ENCODE measurements at places on chromosomes 5 and 9.

- no peak for DNase-seq
Observed at GRCh38 chr5:95915999-95916686, 45.5 kb downstream of the ELL2 start.

GRCh38 chr9:85941966-85942912, 1.3 kb downstream of the NAA35 start:
- no peak for DNase-seq

DNA sequence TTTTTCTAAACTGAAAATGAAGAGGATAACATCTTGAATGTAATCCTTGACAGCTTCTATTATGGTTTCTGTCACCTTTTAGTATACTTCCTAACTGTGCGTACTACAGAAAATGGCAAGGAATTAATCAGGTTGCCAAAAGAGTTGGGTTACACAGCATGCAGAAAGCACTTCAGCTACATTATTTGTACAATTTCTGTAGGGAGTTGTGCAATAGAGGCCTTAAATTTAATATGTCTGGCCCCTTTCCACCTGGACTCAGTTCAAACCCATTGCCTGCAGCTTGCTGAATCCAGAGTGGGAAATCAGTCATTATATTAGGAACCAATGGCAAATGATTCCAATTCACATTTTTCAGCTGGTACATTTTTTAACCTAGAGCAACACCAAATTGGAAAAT, 549.7 kb downstream of the CSNK1G3 start:
- no peak for DNase-seq

DNA sequence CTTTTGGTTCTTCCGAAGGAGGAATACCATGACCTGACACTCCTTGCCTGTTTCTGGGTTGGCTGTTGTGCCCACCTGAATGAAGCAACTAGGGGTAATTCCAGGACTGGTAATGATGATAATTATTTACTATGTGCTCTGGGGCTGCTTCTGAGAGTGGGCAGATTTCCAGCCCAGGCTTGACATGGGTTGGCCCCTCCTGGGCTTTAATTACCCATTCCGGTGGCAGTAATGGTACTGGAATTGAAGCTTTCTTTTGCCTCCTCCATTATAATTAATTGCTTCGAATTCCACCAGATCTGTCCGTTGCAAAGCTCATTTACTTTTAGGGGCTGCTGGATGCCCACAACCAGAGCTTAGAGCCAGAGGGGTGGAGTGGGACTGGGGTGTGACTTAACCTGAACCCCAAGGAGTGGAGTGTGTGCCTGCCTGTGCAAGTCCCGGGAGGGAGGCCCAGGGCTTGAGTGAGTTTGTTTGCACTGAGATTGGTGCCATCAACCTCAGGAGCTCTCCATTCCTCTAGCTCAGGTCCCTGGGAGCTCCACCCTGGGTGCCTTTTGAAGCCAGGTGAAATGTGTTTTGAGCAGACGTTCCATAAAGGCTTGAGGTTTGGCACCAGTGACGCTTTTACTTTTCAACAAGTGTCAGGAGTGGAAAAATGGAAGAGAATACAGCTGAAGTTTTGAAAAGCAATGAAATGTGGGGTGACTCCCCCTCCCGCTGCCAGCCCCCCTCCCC, 214.6 kb downstream of the PDZD2 start:
- no peak for DNase-seq

DNA sequence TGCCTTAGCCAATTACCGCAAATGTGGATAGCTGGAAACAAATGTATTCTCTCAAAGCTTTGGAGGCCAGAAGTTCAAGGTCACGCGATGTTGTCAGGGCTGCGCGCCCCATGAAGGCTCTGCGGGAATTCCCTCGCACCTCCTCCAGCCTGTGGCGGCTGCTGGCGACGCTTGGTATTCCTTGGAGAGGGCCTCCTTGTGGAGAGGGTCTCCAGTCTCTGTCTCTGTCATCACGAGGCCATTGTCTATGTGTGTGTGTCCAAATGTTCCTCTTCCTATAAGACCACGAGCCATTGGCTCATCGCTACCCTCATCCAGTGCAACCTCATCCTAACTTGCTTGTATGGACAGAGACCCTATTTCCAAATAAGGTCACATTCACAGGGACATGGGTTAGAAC, 97.5 kb downstream of the ANKRD33B start:
- no peak for DNase-seq

DNA sequence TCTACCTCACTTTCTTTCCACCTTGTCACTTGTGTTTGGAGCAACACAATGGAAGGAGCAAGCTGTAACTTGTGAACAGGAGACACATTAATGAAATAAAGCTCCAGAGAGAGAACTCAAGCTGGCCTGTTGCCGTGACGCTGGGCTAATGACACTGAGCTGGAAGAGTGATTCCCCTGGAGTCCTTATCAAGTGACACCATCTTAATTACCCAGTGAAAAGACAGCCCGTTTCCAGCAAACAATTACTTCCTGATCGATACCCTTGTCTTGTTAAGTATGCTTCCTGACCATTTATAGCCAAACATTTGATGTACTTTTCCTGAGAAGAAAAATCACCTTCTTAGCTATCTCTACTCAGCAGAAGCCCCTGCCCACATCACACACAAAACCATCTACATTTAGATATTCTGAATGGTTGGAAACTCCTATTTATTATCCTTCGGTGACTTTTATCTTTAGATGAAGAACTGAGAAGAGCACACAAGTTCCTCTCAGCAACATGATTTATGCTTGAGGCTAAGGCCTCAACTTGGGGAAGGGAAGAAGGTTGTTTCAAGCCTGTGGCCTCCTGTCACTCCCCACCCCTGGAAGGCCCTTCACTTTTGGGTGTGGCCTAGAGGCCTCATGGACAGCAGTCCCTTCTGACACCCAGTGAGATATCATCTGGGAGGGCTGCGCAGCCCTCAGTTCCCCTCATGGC, 34.1 kb downstream of the CRHBP start:
- no peak for DNase-seq

DNA sequence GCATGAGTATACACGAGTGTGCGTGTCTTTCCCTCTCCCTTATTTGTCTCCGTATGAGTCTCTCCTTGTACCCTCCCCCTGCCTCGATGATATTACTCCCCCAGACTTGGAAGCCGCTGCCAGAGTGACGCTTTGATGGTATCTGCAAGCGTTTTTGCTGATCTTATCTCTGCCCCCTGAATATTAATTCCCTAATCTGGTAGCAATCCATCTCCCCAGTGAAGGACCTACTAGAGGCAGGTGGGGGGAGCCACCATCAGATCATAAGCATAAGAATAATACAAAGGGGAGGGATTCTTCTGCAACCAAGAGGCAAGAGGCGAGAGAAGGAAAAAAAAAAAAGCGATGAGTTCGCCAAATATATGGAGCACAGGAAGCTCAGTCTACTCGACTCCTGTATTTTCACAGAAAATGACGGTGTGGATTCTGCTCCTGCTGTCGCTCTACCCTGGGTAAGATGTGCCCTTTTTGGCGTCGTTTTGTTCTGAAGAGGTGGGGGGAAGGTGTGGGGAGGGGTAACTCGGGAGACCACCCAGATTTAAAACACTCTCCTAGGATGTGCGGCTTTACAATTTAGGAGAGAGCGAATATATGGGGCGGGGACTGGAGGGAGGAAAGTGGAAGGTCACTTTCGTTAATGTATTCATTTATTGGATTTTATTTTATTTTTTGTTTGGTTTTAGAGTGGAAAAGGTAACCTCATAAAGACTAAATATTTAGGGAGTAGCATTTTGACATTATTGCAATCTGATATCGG, at the start of gene GABRG2:
Gene GABRG2 (plus strand): TSS at position 119 of the 757 bp plus-strand sequence. CDS start 227 bp downstream, at position 346.
- no peak for DNase-seq

DNA sequence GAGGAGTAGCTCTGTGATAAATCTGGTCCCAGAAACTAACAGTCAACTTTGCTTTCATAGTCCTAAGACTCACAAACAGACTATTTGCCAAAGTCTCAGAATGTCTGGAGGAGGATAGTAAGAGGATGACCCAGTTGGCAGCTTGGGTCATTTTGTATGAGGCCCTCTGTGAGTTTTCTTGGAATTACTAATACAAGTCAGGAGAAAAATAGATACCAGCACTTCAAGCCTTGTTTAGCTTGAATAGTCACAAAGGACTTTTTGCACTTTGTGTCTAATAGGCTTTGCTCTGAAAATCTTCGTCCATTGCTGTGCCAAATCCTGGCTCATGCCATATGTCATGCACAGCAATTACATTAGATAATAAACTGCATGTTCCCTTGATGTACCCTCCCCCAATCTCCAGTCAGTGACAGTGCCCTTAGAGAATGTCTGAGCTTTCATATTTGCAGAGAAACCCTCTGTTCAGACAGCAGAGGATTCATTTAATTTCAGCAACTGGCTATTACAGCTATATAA, 612.8 kb downstream of the CSNK1G3 start:
- DNase-seq = no peak

DNA sequence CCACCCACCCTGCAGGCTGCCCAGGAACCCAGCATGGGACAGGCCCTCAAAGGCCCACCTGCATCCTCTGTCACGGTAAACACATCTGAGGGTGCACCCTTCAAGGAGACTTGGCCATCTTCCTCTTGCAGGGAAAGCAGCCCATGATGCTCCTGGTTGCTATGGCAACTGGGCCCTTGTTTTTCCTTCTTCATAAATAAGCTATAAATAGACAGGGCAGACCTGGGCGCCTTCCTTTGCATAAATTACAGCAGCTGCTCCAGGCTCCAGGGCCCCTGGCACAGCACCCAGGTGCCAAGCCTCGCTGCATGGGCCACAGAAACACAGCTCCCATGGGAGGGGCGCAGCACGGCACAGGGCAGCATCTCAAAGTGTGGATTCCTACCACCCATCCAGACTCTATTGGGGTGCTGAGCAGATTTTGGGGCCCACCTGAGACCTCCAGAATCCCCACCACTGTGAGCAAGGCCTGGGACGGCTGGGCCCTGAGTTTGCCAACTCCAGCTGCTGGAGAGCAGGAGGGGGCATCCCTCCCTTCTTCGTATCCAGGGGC, 5.8 kb upstream of the PSMB7 start:
- DNase-seq = no peak

GRCh38 chr9:75013735-75014134, 14.4 kb downstream of the CARNMT1 start:
- DNase-seq = no peak

- DNase-seq = no peak
Observed at GRCh38 chr5:38562444-38563210, 6.2 kb upstream of the LIFR start.

- no peak for DNase-seq
Observed at GRCh38 chr5:179113945-179114641, 53.9 kb downstream of the ZNF354C start.

GRCh38 chr9:130254747-130255630, 10.6 kb upstream of the HMCN2 start:
- DNase-seq = no peak

DNA sequence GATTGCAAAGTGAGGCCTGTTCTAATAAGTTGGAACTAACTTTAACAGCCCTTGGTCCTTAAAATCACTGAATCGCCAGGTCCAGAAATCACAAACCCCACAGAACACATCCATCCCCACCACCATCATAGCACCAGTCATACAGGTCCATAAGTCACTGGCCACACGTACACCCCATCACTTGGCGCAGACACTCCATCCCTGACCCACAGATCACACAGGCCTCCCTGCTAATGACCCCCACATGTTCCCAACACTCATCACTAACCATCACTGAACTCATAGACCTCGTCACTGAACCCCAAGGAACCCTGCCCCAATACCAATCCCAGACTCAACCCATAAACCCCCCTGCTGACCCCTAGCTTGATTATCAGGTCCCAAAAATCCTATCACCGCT, 41.2 kb upstream of the ZNF300 start:
- no peak for DNase-seq

DNA sequence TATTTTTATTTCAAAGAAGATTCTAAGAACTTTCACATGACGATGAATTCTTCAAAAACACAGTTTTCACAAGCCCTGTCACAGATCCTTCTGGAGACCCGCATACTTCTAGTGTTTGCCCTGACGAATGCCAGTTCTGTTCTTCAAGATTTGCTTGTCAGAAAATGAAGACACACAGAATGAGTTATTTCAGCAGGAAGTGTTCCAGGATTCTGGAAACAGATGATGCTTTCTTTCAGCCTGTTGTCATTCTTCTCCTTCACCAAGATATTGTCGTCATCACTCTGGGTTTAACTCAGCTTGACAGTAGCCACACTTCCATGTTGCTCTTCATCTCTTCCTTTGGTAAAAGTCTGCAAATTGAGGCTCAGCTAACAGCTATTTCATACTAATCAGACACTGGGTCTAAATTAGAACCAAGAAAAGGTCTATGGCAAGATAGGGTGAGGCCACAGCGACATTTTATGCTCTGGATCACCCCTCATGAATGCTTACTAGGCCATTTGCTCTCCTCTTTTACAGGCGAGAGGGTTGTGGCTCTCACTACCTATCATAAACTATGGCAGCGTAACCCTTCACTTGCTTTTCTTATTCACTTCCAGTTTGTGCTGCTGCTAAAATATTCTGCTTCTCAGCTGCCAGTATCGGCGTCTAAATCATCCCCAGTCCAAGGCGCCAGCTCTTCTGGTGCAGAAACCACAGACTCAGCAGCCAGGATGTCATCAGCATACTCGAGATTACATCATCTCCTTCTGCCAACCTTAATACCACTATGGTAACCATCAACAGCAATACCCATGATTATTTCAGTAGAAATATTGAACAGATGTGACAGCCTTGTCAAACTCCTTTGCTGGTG, 159.6 kb upstream of the TBCA start:
- peak; percentile 12 for DNase-seq

GRCh38 chr5:64210866-64211265, 45.2 kb downstream of the RNF180 start:
- DNase-seq = no peak

GRCh38 chr9:114050646-114051045, 27.5 kb downstream of the AMBP start:
- DNase-seq = no peak

DNA sequence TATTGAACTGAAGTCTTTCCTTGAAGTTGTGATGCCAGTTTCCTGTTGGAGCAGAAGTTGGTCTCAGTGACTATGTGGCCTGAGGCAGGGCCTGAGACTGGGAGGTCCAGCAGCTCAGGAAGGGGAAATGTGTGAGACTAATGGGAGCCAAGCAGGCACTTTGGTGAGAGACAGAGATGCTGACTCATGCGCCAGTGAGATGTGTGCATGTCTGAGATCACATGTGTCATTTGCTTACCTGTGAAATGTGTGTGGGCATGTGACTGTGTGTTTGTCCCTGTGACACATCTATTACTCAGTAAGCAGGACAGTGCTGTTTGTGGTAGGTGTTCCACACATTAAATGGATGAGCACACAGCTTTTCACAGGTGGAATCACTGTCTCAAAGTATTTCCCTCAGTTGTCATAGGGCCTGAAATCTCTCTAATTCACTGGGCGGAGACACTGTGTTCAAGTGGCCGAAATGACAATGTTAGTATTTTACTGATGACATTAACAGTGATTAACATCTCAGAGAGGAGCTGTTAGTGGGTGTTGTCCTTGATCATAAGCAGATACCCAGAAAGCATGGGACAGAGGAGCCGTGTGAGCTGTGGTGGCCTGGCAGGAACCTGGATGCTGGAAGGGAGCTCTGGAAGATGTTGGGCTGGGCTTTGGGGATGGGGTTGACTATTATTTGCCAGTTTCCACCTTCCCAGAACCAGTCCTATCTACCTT, 7.4 kb downstream of the NPR2 start:
- DNase-seq = peak; percentile 23

DNA sequence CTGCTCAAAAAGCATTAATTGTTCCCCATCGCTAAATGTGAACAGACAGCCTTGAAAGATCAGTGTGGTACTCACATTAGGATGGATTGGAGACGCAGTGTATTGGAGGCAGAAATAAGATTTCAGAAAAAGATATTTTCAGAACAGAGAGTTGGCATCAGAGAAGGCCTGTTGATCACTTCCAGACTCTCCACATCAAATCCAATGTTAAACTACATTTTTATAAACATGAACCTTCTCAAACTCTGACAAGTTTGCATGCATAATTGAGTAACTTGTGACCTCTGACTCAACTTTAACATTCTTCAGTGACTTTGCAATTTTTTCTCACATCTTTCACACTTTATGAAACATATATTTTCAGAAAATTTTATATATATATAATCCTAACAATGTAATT, 919.6 kb upstream of the SEMA6A start:
- no peak for DNase-seq
